GM10248 (cell line): ENCODE measurements at places on chromosomes 6 and 20.

- DNase-seq = no peak
Measured at GRCh38 chr6:63807056-63807455, 171.5 kb downstream of the PHF3 start.

DNA sequence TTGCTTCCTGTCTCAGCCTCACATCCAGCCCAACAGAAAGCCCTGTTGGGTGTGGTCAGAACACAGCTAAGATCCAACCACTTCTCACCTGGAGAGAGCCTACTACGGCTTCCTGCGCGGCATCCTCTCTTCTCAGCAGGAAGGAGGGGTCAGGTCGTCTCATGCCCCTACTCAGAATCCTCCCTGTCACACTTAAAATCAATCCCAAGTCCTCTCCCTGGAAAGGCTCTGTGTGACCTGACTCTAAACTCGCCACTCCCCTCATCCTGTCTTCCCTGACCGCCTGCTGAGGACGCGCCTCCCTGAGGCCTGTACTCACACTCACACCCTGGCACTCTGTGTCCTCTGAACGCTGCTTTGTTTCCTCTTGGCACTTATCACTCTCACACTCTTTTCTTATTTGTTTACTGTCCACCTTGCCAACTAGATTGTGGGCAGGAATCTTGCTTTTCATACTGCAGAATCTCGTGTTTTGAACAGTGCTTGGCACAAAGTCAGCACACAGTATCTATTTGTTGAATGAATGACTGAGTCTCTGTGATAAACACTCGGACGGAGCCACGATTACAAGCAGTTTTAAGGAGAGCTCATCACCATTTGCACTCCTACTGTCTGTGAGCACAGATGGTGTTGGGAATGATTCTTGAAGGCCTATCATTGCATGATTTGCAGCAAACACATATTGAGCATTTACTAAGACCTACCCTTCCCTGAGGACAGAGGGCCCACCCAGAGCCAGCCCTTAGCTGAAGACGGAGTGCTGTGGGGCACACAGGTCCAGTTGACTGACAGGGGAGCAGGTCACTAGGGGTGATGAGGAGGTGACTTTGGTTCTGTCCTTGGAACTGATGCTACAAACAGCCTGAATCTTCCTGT lies 18.7 kb downstream of the RAB5IF start:
- DNase-seq = no peak

DNA sequence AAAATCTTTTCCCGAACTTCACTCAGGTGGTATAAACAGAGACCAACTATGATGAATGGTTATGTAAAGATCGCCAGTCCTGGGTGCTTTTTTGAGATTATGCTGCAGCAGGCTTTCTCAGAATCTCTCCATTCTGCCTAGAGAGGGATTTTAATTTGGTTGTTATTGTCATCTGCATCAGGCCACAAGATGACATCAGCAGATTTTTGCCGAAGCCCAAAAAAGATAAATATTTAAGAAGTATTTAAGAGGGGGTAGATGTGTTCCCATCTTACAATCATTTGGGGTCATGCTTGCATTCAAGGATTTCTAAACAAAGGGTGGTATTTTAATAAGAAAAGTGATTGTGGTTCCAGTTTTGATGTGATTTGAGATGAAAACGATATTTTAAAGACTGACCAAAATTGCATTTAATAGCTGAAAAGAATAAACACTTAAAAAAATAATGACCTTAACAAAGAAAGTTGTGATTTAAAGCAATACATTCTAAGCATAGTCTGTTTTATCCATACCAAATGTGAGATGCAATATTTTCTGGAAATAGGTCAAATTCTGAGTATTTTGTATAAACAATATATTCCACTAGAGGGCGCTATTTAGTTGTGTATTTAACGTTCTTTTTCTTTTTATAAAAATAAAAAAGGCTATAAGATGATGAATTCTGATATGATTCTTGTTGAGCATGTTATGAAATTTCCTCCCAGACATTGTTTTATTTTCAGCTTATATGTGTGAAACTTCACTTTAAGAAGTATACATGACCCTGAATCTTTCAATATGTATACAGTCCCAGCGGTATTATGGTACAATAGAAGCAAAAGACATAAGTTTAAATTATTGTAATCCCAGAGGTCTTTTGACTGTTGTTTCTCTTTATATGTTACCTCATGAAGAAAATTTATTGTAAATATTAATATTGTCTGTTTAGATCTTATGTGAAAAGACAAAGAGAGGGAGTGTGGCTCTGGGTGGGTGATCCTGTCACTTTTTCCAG lies 51.0 kb upstream of the ZFP64 start:
- DNase-seq = peak; percentile 31

GRCh38 chr6:155936551-155936950 lies 480.9 kb upstream of the NOX3 start:
- DNase-seq = no peak

- DNase-seq = no peak
Measured at GRCh38 chr6:5979650-5980420, 26.9 kb downstream of the NRN1 start.

DNA sequence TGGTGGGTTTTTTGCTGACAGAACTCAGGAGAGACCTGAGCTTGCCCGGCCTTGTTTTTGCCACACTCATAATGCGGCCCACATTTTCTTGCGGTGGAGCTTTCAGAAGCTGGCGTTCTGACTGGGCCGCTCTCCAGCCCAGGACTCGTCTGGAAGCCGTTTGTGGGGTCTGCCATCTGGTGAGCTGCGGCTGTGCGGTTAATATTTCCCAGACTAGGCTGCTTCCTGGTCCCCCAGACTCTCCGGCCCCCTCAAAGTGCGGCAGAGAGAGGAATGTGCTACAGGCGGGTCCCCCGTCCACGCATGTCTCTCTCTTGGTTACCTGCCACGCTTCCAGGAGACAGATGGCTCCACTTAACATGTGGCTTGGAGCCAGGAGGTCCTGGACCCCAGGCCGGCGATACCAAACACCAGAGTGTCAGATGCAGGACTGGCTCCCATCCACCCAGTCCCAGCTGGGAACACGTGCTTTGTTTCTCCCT lies 128.9 kb upstream of the PMEPA1 start:
- DNase-seq = no peak

GRCh38 chr6:13438126-13438525 lies 49.3 kb downstream of the GFOD1 start:
- DNase-seq = no peak

DNA sequence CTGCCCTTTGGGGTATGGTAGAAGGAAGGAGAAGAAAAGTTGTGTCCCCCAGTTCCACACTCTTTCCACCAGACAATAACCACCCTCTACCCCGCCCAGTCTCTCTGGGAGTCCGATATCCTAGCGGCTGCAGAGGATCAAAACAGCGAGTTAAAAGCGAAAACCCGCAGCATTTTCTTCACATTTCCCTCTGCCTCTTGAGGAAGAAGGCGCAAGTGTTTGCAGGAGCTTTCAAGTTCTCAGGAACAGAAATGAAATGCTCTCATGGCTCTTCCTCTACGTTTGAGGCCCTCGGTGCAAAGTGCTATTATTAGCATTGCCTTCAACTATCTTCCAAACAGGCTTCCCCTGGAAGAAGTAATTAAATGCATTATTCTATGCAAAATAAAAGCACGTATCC lies 52.2 kb upstream of the CCDC167 start:
- DNase-seq = no peak

DNA sequence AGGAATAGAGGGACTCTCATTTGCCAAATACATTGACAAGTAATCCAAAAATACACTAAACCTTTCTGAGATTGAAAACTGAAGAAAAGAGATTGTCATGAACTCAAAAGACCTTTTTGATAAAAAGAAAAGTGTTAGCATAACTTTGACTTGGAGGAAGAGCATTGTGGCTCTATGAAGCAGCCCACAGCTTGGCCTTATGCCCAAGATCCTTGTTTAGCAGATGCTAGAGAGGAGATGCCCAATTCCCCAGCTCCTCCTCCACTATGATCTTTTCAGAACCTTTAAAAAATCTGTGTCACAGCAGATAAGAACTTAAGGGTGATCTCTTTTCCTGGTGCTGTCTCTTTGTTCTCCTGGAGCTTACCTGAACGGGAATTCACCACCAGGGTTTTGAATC lies 35.8 kb upstream of the IGF2R start:
- DNase-seq = no peak

DNA sequence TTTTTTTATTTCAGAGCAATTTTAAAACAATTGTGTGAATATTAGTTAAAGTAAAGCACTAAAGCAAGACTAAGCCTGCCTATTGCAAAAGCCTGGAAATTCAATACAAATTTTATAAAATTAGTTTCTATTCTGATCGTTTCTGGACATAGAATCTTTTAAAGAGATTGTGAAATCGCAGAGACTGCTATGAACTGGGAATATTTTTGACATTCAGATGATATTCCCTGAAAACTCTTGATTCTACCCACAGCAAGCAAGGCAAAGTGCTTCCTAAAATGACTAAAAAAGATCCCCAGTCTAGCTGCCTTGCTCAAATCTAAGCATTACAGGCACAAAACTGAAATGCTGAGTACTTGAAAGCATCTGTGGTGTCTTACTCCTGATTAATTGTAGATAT lies 187.6 kb upstream of the CEP162 start:
- no peak for DNase-seq

DNA sequence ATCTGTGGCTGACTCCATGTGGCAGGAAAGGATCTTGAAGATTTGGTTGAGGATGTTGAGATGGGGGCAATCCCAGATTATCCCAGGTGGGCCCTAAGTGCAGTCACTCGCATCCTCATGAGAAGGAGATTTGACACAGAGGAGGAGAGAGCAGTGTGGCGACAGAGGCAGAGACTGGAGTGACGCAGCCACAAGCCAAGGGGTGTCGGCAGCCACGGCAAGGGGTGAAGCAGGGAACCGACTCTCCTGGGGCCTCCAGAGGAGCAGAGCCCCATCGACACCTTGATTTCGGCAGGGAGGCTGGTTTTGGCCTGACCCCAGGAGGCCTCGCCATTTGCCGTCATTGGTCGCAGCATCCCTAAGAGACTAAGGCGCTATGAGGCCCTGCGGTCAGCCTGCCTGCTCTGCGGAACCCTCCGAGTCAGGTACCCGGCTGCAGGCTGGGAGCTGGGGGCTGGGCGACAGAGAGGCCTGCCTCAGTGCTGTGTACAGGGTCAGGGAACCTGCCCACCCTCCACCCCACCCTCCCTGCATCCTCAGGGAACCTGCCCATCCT lies 12.5 kb downstream of the EEF1A2 start:
- no peak for DNase-seq

DNA sequence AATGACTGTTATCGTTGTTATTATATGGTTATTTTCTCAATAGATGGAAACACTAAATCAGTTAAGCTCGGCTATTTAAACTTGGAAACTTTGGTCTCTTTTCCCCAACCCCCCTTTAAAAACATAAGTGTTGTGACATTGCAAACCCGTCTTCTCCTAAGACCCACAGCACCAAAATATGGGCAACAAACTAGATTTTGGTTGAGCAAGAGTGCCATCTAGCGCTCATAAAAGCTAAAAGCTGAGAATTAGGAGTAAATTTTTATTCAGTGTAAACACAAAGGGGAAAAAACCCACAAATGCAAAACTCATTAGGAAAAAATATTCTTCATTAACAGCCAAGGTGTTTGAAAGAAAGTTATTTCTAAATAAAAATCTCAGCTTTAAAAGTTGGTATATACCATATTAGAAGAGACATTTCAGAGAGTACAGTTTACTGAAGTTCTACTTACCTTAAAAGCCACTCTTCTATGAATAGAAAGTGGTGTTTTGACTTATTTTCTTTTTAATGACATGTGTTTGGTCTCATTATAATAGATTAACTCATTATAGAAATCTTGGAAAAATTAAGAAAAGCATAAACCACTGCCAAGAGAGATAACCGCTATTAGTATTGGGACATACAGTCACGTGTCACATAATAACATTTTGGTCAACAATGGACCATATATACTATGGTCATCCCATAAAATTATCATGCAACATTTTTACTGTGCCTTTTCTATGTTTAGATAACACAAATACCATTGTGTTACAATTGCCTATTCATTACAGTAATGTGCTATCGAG lies 21.1 kb downstream of the SESN1 start:
- peak; percentile 39 for DNase-seq

DNA sequence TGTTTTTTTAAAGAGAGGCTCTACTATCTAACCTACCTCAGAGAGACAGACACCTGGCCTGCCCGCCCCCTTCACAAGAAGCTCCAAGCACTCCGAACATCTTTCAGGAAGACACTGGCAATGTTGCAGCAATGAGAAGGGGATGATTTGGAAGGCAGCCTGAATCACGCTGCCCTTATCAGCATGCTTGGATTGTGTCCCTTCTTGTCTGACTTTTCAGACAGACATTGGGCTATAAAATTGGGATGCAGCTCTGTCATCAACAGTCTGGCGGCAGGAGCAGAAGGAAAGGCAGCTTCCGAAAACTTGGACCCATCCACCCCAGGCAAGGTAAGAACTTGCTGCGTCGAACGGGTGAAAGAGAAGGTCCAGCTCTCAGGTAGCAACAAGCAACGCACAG lies 56.0 kb downstream of the CDK5RAP1 start:
- no peak for DNase-seq

- no peak for DNase-seq
Measured at GRCh38 chr6:30685157-30686008, 1.1 kb downstream of the PPP1R18 start.

DNA sequence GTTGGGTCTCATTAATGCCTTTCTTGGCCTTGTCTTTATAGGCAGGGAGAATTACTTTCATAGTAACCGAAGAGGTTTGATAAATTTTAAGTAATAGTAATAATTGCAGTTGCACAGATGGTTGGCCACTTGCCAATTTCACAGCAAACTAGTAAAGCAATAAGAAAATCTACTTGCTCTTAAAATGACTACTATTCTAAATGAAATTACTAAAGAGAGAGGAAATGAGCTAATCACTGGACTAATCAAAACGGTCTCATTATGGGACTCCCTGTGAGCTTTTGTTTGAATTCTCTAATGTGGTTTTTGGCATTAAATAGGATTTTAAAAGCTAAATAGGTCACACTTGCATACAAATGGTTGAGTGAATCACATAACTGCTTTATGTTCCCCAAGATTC lies 227.4 kb upstream of the PLN start:
- DNase-seq = no peak

- no peak for DNase-seq
Measured at GRCh38 chr20:3871550-3872265, 17.5 kb upstream of the PANK2 start.

- DNase-seq = peak; percentile 68
Measured at GRCh38 chr6:31546339-31546957, at the start of gene ATP6V1G2. TSS of gene ATP6V1G2 (minus strand) at chr6:31546608. CDS start at chr6:31546559, 49 bp downstream.

DNA sequence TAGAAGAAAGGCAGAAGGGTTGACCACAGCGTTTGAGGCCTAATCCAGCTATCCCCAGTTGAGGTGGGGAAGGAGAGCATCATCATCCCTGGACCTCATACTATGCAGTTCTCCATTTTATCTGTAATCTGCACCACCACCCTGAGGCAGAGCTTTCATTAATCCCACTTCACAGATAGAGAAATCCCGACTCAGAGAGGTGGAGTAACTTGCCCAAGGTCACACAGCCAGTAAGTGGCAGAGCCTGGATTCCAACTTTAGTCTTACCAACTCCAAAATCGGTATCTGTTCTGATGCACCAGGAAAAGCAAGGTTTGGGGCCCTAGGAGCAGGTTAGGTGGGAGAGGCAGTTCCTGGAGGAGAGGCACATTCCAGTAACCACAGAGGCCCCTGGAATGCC lies 6.7 kb downstream of the TMEM74B start:
- no peak for DNase-seq
